Ammon's horn (tissue), 1 donor: ENCODE measurements at places on chromosomes 2 and 18.

DNA sequence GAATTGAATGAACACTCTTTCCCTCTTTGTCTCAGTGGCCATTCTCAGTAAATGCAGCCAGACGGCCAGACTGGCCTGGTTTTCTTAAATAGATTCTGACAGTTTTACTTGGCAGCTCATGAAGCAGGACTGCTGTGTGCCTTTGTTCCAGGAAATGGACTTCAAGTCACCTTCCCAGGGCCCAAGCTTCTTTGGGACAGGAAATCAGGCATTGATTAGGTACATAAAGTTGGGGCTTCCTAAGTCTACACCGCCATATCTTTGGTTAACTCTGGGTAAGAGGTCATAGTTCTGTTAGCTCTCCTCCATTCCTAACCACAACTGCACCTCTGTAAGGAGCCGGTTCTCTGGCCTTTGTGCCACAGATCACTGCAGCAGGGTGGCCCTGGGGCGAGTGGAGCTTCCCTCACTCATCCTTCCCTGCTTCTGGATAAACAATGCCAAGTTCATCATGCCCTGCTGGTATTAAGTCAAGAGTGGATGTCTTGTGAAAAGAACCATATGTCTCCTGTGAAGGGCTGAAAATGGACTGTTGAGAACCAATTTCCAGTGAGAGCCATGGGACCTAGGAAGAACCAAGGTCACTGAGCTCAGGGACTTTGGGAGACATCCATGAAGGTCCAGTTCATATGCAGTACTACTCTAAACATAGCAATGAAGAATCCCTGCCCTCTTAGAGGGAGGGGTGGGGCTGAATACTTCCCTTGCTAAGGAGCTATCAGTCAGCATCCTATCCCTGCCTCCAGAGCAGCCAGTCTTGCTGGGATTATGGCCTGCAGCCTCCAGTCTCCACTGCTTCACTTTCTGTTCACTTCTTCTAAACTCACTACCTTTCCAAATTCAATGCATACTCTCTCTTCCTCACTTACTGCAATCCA, 122.6 kb upstream of the XPO1 start:
- DNase-seq: peak; percentile 48

DNA sequence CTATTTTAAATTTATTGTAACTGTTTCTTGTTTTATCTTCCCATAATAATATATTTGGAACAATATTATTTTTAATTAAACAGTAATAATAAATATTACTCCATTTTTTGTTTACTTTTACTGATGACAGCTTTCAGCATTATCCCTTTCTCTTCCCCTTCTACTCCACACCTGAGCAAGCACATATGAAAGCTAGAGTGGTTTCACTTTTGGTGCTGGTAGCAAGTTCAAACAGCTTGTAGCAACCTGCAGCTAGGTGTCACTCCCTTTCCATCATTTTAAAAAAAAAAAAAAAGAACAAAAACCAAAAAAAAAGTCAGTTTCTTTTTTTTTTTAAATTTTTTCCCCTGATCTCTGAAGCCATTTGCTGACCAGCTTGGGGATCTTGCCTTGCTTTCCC, 801.8 kb downstream of the CCDC85A start:
- DNase-seq: no peak

GRCh38 chr2:240392084-240392947, 43.1 kb upstream of the GPC1 start:
- DNase-seq: no peak

DNA sequence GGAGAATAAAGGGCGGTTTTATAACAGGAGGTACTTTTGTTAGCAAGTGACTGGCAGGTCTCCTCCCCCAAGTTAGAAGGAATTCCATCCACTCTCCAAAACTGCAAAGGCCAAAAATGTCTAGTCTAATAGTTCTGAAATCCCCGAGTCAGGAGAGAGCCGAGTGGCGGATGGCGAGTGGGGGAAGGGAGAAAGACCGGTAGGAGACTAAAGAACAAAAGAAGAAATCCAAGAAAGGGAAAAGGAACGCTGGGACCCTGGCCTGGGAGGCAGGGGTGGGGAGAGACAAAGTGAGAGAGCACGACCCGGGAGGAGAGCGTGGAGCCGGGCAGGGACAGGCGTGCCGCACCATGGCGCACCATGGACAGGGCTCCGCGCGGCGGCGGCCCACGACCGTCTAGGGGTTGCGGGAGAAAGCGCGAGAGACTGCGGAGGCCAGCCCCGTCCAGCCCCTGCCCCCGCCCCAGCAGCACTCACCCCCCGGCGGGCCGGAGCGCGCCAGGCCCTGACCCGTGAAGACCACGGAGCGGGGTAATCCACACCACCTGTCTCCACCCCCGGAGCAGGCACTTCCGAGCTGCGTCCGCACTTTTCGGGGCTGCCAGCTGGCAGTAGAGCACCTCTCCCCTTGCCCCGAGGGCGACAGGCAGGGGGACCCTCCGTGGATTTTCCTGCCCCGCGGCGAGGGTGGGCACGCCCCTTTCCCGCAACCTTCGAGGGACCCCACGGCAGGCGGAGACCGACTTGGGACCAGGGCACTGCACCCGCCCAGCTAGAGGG, 1.6 kb downstream of the CDH2 start:
- peak; percentile 51 for DNase-seq

DNA sequence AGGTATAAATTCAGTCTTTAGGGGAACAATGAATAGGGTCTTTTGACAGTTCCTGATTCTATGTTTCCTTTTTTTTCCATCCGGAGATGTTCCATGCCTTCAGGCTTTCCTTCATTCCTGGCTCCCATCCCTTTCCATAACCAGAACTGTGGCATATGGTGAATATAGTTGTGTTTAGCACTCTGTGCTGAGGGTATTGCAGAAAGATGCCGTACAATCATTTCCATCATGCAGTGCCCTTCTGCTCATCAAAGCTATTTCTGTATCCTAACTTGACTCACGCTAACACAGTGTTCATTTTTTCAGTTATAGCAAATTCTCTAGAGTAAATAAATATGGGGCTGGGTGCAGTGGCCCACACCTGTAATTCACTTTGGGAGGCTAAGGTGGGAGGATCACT, 131.9 kb upstream of the EML6 start:
- DNase-seq: peak; percentile 61

GRCh38 chr2:163802284-163802683, 66.5 kb upstream of the FIGN start:
- no peak for DNase-seq

DNA sequence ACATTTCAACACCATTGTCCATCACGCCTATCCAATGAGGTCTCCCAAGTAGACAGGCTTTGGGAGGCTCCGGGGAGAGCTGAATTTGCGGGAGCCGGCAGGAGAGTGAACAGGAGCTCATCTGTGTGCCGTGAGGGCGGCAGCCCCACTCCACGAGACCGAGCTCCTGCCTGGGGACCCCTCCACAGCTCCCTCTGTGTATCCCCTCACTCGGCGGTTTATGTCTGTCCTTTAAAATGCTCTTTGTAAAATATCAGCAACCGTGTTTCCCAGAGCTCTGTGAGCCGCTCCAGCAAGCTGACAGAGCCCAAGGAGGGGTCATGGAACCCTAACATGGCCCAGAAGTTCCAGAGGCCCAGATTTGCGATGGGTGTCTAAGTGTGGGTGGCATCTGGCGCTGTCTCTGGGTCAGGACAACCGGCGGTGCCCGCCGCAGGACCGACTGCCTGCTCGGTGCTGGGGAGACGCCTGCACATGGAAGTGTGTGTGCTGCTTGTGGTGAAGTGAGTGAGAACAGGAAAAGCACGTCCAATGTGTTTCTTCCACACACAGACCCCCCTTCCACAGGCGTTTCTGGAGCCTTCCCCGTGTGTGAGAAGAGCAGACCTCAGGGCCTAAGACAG, 34.8 kb downstream of the SLC66A2 start:
- DNase-seq: no peak

GRCh38 chr2:172456002-172456401, 28.6 kb downstream of the ITGA6 start:
- DNase-seq: no peak

GRCh38 chr2:190405995-190406394, 2.2 kb upstream of the MFSD6 start:
- no peak for DNase-seq

GRCh38 chr2:214103276-214104001, 307.4 kb upstream of the VWC2L start:
- no peak for DNase-seq

DNA sequence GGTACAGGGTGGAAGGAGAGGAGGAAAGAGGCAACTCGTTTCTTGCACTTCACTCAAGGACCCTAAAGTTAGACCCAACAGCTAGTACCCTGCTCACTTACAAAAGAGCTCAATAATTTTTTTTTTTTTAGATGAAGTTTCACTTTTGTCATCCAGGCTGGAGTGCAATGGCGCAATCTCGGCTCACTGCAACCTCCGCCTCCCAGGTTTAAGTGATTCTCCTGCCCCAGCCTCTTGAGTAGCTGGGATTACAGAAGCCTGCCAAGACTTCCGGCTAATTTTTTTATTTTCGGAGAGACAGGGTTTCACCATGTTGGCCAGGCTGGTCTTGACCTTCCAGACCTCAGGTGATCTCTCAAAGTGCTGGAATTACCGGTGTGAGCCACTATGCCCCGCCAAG, 4.1 kb downstream of the ASB3 start:
- DNase-seq: no peak

DNA sequence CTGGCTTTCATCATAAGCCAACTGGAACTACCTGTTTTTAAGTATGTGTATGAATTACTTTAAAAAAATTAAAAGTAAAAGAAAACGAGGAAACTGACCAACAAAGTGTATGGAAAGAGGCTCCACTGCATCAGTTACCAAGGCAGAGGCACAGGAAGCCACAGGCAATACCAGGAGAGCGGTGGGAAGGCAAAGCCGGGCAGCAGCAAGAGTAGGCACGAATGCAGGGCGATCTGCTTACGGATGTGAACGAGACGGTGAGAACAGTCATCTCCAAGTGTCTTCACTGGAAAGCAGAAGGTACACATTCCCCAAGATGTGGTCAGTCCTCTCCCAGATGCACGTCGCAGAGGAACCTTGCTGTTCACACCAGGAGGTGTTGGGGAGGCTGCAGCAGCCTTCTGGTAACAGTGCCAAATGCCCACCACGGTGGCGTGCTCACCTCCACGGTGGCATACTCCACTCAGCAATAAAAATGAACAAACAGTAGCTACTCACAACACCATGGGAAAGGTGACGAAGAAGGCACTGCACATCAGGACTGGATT, 43.1 kb downstream of the HS6ST1 start:
- DNase-seq: no peak

DNA sequence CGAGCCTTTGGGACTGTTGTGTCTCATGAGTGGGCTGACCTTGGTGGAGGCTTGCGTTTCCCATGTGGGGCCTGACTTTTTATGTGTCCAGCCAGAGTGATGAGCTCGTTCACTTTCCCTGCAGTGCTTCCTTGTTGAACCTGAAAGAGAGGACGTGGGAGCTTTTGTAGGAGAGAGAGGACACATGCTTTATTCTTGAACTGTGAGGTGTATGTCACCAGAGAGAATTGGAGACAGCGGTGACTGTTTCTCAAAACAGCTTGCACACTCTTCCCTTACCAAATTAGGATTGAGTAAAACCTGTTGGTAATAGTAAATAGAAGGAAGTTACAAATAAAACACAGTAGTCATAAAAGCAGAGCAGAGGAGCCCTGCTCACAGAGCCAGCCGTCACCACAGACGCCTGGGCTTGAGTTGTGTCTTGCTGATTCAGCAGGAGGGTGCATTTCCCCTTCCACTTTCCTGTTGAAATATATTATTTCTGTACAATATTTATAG, 60.7 kb downstream of the INPP4A start:
- DNase-seq: peak; percentile 60

DNA sequence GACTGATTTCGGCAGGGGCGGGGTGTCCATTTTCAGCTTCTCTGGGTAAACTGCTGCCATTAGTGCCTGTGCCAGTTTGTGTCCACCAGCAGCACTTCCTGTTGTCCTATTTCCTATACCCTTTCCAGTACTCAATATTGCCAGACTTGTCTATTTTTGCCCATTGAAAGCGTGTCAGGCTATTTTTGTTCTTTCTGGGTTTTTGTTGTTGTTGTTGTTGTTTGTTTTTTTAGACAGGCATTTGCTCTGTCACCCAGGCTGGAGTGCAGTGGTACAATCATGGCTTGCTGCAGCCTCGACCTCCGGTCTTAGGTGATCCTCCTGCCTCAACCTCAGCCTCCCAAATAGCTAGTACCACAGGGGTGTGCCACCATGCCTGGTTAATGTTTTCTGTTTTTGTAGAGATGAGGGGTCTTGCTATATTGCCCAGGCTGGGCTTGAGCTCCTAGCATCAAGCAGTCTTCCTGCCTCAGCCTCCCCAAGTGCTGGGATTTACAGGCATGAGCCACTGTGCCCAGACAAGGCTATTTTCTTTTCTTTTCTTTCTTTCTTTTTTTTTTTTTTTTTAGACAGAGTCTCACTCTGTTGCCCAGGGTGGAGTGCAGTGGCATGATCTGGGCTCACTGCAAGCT, 8.5 kb downstream of the PRELID3A start:
- DNase-seq: no peak

DNA sequence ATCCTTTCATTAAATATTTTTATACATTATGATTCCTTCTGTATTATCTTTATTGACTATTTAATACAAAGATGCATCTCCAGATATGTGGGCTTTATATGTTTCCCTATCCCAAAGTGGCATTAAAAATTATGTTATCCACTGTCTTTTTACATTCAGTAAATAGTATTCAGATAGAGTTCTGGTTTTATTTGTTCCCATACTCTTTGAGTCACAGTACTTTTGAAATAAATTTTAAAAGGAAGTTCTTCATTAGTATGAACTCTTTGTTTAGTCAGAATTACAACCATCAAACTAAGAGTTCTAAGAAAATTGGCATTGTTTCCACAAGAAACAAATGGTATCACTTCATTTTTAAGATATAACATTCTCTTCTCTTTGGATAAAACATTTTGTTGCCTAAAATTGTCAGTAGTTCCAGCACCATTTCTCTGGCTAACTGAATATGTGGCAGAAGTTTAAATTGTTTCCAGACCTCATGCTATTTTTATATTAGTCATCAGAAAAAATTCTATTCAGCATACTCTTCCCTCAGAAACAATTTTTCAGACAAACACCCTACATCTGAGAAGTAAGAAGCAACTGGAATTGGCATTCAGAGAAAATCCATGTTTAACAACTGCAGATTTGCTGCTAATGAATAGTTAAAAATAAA, 88.5 kb upstream of the COL5A2 start:
- DNase-seq: no peak

DNA sequence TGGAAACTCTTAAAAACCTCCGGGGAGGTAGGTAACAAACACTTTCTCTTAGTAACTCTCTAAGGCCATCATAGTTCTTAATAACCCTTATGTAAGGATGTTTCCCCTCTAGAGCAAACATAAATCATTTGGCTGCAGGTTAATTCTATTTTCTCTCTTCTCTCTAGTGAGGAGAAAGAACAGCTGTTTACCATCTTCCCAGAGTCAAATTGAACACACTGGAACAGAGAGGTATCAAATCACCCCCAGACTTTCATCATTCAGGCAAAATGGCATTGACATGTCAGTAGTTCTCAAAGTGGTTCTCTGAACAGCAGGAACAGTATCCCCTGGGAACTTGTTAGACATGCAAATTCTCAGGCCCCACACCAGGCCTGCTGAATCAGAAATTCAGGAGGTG, 240.7 kb downstream of the MEIS1 start:
- no peak for DNase-seq

DNA sequence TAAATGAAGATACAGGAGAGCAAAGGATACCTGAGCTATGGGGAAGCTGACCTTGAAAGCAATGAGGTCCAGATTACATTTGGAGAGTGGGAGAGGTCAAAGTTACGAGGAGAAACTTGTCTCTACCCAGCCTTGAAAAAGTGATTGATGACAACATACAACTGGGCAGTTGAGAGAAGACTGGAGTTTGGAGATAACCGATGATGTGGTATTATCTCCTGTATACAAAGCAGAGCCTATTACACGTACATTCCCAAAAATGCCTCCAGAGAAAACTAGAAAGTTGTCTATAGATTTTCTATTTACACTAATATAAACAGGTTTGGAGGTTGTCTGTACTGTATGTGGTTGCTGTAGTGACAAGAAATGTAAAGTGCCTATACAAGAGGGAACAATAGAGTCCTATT, 28.3 kb downstream of the ARL5A start:
- no peak for DNase-seq
